ENCODE measurements at places on chromosomes 11 and 22. TPM values are rescaled to one million over a fixed set of nuclear protein-coding genes. Genes with fewer than 3 reads are reported as not detected.

DNA sequence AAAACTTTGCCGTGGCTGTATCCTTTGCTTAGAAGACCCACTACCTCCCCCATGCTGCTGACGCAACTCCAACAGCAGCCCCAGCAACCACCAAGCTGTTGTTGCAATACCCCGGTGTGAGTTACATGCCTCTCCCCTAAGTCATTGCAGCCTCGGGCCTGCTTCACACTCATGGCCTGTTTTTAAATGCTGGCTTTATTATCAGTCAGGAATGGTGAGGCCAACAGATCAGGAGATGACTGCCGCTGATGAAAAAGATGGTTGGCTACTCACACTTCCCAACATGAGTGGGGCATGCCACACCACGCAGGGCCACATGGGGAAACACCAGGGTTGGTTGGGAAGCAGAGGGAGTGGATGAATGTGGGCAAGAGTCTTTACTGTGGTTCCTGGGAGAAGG, 171.5 kb upstream of the SYT13 start:
- no peak overlapping the region for H3K27ac ChIP-seq
- no peaks in the 10 kb centered on the region for H3K36me3 ChIP-seq
- H3K4me3 ChIP-seq: no peak overlapping the region
- H3K27me3 ChIP-seq: no peaks in the 10 kb centered on the region

DNA sequence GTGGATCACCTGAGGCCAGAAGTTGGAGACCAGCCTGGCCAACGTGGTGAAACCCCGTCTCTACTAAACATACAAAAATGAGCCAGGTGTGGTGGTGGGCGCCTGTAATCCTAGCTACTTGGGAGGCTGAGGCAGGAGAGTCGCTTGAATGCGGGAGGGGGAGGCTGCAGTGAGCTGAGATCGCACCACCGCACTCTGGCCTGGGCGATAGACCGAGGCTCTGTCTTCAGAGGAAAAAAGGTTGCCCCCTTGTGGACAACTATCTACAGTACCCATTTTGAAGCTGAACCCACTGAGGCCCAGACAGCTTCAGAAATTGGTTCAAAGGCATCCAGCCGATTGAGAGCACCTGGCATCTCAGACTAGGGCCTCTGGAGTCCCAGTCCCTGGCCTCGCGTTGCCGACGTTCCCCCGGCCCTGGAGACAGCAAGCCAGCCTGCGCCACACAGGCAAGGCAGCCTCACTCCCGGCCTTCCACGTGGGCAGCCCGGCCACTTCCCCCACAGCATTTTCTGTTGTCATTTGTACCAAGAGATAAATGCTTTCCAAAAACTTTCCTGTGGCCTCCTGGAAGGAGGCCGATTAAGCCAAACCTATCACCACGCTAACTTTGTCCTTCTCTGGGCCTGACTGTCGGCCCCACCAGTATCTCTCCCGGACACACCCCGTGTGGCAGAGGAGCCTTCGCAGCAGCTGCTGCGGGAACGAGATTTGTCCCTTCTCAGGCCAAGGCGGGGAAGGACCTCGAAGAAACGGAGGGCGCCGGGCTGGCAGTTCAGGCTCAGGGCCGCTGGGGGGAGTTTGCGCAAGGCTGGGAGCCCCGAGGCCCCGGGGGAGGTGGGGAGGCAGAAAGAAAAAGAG, 82.8 kb downstream of the FLI1 start:
- H3K36me3 ChIP-seq: peaks cover 5% of the 10 kb centered on the region
- DNase-seq: peak; percentile 38
- H3K27me3 ChIP-seq: no peaks in the 10 kb centered on the region
- H3K4me1 ChIP-seq: no peaks in the 10 kb centered on the region
- no peak overlapping the region for H3K27ac ChIP-seq

DNA sequence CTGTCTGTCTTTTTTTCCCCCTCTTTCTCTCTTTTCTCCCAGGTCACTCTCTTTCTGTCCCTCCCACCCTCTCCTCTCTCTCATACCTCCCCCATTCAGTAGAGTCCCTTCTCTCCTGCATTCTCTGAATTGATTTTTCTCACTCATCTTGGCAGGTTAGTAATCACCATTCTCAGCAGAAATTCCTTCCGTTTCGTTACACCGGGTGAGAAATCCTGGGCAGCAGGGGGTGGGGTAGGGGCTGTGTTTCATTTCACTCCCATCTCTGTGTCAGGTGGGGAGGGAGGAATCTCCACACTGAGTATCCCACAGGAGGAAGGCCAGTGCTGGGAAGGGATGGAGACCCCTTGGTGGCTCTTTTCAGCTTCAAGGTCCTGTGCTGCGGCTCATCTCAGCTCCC, 253.5 kb downstream of the MIAT start:
- H3K27ac ChIP-seq: no peak overlapping the region
- H3K4me3 ChIP-seq: no peak overlapping the region
- no peaks in the 10 kb centered on the region for H3K4me1 ChIP-seq
- DNase-seq: no peak
- H3K36me3 ChIP-seq: no peaks in the 10 kb centered on the region
- peaks cover 12% of the 10 kb centered on the region for H3K27me3 ChIP-seq

DNA sequence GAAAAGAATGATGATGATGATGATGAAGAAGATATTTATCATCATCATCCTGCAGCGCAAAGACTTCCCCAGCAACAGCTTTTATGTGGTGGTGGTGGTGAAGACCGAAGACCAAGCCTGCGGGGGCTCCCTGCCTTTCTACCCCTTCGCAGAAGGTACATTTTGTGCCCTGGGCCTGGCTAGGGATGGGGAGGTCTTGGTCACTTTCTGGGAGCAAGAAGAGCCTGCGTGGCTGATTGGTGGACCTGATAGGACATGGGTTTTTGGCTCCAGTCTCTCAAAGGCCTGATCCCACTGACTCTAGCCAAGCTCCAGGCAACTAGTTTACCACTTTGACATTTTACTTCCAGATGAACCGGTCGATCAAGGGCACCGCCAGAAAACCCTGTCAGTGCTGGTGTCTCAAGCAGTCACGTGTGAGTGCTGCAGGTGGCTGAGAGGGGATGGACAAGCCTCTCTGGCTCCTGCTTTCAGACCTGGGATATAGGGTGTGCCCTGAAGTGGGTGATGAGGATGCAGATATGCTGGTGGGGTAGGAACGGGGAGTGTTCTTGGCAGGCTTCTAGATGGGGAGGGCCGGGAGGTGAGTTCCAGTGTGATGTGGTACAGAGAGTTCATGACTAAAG, 5.3 kb downstream of the SIDT2 start:
- peak; percentile 46 for DNase-seq
- no peaks in the 10 kb centered on the region for H3K27me3 ChIP-seq
- peaks cover 47% of the 10 kb centered on the region for H3K36me3 ChIP-seq
- H3K4me1 ChIP-seq: peaks cover 21% of the 10 kb centered on the region
- H3K4me3 ChIP-seq: no peak overlapping the region
- H3K27ac ChIP-seq: no peak overlapping the region

DNA sequence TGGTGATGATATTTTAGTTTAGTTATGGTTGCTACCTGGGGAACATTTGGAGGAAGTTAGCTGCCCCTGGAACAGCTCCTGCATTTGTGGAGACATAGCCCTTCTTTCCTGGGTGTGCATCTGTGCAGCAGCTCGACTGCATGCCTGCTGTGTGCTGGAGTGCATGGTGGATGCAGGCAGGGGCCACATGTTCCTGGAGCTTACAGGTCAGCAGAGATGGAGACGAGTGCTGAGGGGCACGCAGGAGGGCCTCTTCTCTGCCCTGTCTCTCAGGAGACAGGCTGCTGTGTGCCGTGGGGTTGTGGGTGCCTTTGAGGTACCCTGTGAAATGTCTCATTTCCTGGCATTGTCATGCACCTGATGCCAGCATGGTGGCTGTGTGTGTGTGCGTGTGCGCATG, 87.5 kb downstream of the TBC1D22A start:
- no peak for DNase-seq
- H3K27me3 ChIP-seq: no peaks in the 10 kb centered on the region
- H3K4me1 ChIP-seq: peaks cover 4% of the 10 kb centered on the region
- no peak overlapping the region for H3K4me3 ChIP-seq

The LBHD1 gene
- 19.8 TPM for total RNA-seq

The DTX4 gene
- 3.7 TPM for total RNA-seq

The CAPN1 gene
- 139 TPM for total RNA-seq
